ENCODE measurements at places on chromosomes 12 and 14.

GRCh38 chr14:24164518-24164991 is 3.5 kb downstream of the IRF9 start:
- DNase-seq = no peak

- no peak for DNase-seq
Observed at GRCh38 chr14:71582705-71583104, 349.5 kb upstream of the RGS6 start.

DNA sequence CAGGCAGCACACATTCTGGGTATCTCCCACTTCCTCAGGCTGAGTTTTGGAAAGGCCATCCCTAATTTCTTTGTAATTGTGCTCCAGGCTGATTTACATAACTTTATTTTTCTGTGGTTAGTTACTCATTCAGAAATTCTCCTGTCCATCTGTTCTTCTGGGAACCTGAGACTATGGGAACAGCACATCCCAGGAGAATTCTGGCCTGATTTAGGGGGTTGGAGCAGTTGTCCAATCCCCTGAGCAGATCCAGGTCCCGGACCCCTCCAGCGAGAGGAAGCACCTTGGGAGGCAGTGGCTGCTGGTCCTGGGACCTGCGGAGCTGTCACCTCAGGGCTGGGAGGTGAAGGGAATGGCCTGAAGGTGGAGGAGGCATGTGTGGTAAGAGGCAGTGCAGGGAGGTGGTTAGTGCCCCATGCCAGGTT is 40.4 kb downstream of the TSPAN9 start:
- DNase-seq = no peak

GRCh38 chr12:115403689-115404088 is 719.7 kb upstream of the TBX3 start:
- DNase-seq = no peak

- DNase-seq = no peak
Observed at GRCh38 chr14:99806836-99807235, 13.6 kb downstream of the EML1 start.

- no peak for DNase-seq
Observed at GRCh38 chr14:31961896-31962295, 115.2 kb upstream of the ARHGAP5 start.

Measured in activated naive CD4-positive, alpha-beta T cell treated with Interleukin-2 at 50 U/mL for 16 hours (primary cell).